Neural progenitor cell (in vitro differentiated cells): ENCODE measurements at places on chromosomes 2 and 18. TPM values are rescaled to one million over a fixed set of nuclear protein-coding genes. Genes with fewer than 3 reads are reported as not detected.

DNA sequence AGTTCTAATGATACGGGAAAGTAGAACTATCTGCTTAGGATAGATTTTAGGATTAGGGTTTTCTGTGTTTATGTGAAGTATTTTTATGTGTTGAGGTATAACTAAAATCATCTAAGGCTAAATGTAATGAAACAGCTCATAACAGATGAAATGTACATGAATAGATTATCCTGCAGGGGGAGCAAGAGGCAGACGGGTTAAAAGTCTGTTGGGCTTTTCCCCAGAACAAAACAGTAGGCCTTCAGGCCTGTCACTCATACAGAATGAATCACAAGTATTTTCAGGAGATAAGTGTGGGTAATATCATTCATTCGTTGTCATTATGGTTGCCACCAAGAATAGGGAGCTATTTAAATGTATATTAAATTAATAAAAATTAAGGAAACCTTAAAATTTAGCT is 107.9 kb upstream of the IL1R2 start:
- H3K27ac ChIP-seq = no peak overlapping the region
- no peaks in the 10 kb centered on the region for H3K4me1 ChIP-seq
- DNase-seq = peak; percentile 54
- no peak overlapping the region for H3K4me3 ChIP-seq
- peaks cover 4% of the 10 kb centered on the region for H3K36me3 ChIP-seq
- H3K27me3 ChIP-seq = no peaks in the 10 kb centered on the region

DNA sequence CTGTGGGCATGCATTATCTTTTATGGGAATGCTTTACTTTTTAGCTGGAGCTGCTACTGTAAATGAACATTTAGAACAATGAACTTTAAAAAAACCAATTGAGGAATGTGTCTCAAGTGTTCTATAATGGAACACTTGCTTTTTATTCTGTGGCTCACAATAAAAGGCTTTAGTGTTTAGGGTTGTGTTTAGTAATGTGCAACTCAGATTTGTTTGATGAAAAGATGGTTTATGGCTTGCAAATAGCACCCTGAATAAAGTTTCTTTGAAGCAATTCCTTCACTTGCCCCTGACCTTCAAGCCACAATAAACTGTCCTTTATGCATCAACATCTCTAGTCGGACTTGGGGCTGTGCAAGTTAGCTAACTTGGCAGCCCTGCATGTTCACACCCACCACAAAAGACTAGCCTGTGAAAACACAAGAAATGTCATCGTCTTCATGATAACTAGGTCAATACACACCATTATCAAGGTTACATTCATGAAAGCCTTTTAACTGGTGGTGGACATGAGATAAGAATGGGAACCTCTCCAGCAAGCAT is 98.7 kb downstream of the MYO1B start:
- no peaks in the 10 kb centered on the region for H3K4me1 ChIP-seq
- no peak overlapping the region for H3K4me3 ChIP-seq
- DNase-seq = no peak

GRCh38 chr2:175168564-175168945 is 552 bp upstream of the ATF2 start:
- no peaks in the 10 kb centered on the region for H3K36me3 ChIP-seq
- no peak for DNase-seq
- H3K27ac ChIP-seq = peak overlapping the region; percentile 85
- peak overlapping the region; percentile 83 for H3K4me3 ChIP-seq

HOXD3 gene
- not detected in 2 replicates for total RNA-seq

GATA6 gene
- total RNA-seq = 0.26 and 0.28 TPM in 2 replicates

DNA sequence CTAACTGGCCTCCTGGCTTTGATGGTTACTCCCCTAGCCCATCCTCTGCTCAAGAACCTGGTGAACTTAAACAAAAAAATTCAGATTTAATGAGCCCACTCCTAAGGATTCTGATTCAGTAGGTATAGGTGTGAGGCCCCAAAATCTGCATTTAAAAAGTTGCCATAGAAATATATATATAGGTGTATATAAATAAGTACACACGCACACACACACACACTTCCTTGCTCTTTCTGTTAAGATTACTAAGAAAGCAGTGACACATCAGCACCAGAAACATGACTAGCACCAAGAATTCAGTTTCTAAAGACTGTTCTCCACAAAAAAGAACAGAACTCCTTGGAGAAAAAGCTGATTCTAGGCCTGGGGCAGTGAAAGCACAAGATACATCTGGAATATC is 17.8 kb downstream of the EML6 start:
- DNase-seq = no peak
- H3K27me3 ChIP-seq = no peaks in the 10 kb centered on the region
- H3K36me3 ChIP-seq = no peaks in the 10 kb centered on the region
- H3K4me1 ChIP-seq = no peaks in the 10 kb centered on the region
- H3K27ac ChIP-seq = no peak overlapping the region

- no peaks in the 10 kb centered on the region for H3K4me1 ChIP-seq
- H3K4me3 ChIP-seq = no peak overlapping the region
- H3K27ac ChIP-seq = no peak overlapping the region
- H3K27me3 ChIP-seq = no peaks in the 10 kb centered on the region
- DNase-seq = no peak
Observed at GRCh38 chr2:212154477-212154878, 384.1 kb downstream of the ERBB4 start.

- peak; percentile 33 for DNase-seq
- H3K4me3 ChIP-seq = no peak overlapping the region
Observed at GRCh38 chr2:54103454-54104314, 11.7 kb upstream of the ACYP2 start.

DNA sequence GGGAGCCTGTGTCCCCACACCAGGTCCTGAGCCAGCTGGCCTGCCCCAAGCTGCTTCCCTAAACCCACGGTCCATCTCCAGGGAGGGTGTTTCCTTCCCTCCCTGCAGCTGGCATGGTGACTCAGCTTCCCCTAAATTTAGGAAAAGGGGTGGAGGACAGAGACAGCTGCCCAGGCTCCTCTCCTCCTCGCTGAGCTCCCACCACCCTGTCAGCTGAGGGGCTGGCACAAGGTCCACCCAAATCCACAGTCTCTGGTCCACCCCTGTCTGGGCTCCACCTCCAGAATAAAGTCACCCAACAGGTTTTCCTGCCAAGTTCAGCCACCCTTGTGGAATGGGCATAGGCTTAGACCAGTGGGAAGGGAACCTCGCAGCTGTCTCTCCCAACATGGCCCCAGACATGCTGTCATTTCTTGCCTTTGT is 156.5 kb downstream of the TNS1 start:
- DNase-seq = no peak
- no peaks in the 10 kb centered on the region for H3K4me1 ChIP-seq
- H3K36me3 ChIP-seq = no peaks in the 10 kb centered on the region
- no peak overlapping the region for H3K4me3 ChIP-seq
- H3K27ac ChIP-seq = no peak overlapping the region

TUBB8B gene
- total RNA-seq = 0.36 and 0.62 TPM in 2 replicates

GRCh38 chr2:207876842-207877535 is 107.3 kb upstream of the FZD5 start:
- H3K36me3 ChIP-seq = no peaks in the 10 kb centered on the region
- no peak for DNase-seq
- H3K4me1 ChIP-seq = peaks cover 61% of the 10 kb centered on the region
- H3K4me3 ChIP-seq = no peak overlapping the region
- peak overlapping the region; percentile 94 for H3K27ac ChIP-seq
- H3K27me3 ChIP-seq = no peaks in the 10 kb centered on the region

DNA sequence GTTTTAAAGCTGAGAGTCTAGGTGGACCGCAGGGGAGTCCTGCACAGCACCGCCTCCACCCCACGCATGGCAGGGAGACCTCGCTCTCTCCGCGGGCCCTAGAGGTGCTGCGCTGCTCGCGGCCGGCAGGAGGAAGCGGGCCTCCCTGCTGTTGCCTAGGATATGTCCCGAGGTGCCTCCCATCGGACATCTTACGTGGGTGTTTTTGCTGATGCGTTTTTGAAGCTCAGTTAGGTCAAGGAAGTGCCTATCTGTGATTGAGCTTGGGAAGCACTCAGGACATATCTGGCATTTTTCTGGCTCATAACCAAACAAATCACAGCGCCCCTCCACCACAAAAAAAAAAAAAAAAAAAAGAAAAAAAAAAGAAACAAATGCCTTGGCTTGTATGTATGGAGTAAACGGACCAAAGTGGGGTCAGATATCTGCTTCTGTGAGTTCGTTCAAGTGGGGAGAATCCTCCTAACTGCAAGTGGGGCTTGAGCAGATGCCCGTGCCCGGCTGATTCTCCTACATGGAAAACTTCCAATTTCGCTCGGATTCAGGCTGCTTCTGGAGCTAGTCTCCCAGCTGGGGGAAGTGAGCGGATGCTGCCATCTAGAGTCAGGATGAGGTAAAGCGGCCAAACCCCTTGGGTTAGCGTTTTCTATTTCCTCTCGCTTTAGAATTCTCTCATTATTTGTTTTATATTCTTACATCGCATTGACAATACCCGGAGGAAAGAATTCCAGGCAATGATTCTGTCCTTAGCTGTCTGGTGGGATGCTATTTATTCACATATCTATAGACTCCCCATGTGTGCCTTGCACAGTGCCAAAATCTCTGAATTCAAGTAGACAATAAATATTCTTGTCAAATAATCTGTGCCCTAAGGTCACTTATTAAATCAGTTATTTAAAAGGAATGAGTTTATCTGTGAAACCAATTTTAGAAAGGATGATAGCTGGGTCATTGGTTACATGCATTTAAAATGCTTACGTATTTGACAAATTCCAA is 95.3 kb downstream of the CD8B2 start:
- peak overlapping the region; percentile 37 for H3K4me3 ChIP-seq
- H3K27ac ChIP-seq = no peak overlapping the region
- H3K36me3 ChIP-seq = no peaks in the 10 kb centered on the region
- H3K27me3 ChIP-seq = peaks cover 50% of the 10 kb centered on the region

DNA sequence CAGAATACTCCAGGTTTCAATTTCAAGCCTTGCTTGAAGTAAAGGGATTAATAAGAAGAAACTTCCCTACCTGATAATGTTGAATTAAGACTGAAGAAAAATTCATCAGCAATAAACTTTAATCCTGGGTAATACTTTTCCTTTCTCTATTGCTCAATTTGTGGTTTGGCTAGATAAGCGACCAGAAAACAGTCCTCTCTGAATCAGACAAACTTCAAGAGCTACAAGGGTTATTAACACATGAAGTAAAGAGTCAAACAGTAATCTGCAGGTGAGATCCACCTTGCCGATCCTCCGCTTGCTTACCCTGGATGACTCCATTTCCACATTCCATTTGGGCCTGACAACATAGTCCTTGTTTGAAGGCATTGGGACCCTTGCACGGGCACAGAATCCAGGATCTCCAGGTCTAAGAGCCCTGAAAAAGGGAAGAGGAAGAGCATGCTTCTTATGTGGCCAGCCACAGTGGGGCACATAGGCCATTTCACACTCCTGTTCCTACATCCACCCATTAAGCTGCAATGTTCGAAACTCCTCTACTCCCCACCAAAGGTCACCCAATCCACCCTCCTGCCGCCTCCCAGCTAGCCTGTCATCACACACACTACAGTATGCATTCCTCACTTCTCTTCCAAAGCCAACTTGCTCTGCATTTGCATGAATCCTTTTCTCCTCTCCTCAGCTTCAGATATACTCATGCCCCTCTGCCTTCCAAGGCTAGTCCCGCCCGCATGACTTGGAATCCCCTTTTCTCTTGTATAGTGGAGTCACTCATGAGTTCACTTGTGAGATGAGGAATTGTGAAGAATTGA is 39.8 kb downstream of the IWS1 start:
- no peak overlapping the region for H3K4me3 ChIP-seq
- DNase-seq = no peak
- no peaks in the 10 kb centered on the region for H3K27me3 ChIP-seq
- H3K4me1 ChIP-seq = no peaks in the 10 kb centered on the region

DNA sequence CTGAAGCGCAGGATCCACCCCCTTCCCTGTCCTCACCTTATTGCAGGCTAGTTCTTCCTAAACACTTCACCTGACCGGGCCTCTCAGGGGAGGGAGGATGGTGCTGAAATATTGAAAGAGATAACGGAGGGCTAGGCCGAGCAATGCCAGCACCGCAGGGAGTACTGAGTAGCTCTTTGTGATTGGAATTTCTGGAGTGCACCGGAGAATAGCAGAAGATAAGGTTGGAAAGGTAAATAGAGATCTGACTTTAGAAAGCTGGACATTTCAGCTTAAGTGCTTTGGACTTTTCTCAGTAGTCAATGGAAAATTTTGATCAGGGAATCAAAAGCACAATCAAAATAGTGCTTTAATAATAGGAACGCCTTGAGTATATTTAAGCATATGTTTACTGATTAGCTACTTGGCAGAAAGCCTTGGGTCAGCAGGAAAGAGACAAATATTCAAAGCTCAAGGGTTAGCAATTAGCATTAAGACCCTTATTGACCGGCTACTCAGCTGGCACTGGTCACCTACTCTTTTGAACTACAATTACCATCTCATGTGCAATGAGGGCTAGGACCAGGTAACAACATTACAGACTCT is 142.9 kb upstream of the NDUFV2 start:
- peaks cover 20% of the 10 kb centered on the region for H3K4me1 ChIP-seq
- DNase-seq = peak; percentile 35
- H3K27me3 ChIP-seq = no peaks in the 10 kb centered on the region
- H3K4me3 ChIP-seq = no peak overlapping the region
- H3K27ac ChIP-seq = no peak overlapping the region
- H3K36me3 ChIP-seq = no peaks in the 10 kb centered on the region

DNA sequence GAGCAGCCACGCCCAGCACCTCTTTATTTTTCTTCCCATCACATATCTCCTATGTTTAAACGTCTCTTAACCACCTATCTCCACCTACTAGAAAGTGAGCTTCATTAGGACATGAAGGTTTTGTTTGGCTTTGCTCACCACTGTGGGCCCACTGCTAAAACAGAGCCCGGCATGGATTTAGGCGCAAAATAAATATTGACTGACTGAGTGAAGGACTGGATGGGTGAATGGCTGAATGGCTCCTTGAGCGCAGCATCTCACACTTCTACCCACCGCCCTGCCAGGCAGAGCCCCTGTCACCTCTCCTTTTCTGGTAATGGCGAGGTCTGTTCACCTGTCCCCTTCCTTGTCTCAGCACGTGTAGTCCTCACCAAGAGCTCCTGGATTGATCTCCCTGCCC is 10.1 kb downstream of the CAPG start:
- H3K27ac ChIP-seq = no peak overlapping the region
- DNase-seq = no peak
- no peaks in the 10 kb centered on the region for H3K27me3 ChIP-seq
- no peaks in the 10 kb centered on the region for H3K36me3 ChIP-seq
- H3K4me3 ChIP-seq = no peak overlapping the region

- no peak for DNase-seq
- H3K4me1 ChIP-seq = peaks cover 81% of the 10 kb centered on the region
- peak overlapping the region; percentile 48 for H3K27ac ChIP-seq
Observed at GRCh38 chr18:28149810-28150420, 27.0 kb downstream of the CDH2 start.

GRCh38 chr2:62362561-62362960 is 143.4 kb downstream of the TMEM17 start:
- no peaks in the 10 kb centered on the region for H3K27me3 ChIP-seq
- no peak for DNase-seq
- peaks cover 14% of the 10 kb centered on the region for H3K4me1 ChIP-seq
- H3K27ac ChIP-seq = no peak overlapping the region
